ENCODE measurements at places on chromosomes 3 and 15.
A peak's percentile ranks its signal among the peaks of the same experiment; 100 is the strongest.

- no peak for DNase-seq
These were observed 621.5 kb upstream of the ZNF385D start for GRCh38 chr3:22372292-22373062.

DNA sequence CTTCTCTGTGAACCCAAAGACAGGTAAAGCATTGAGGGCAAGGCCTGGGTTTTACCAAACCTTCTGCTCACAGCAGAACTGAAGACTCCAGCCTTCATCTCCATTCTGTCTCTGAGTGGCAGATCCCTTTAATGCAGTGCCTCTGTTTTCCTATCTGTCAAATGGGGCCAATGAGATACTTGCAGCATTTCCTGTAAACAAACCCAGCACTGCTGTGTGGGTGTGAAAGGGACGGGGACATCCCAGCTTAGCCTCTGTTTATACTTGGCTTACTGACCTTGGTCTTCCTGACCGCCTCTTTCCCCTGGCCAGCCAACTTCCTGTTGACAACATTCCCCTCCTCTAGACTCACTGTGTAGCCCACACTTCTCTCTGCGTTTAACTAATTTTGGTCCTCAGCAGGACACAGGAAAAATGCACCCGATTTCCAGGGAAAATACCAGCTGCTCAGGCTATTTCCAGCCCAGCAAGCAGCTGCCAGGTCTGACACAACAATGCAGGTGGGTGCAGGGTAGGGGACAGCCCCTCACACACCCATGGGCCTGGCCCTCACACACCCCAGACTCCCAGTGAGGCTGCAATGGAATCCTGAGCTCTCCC lies 105.9 kb upstream of the HERC1 start:
- peak; percentile 46 for DNase-seq

GRCh38 chr15:80997692-80998091 lies 3.0 kb upstream of the TLNRD1 start:
- DNase-seq = no peak

GRCh38 chr3:107236655-107237337 lies 140.4 kb upstream of the CCDC54 start:
- no peak for DNase-seq

DNA sequence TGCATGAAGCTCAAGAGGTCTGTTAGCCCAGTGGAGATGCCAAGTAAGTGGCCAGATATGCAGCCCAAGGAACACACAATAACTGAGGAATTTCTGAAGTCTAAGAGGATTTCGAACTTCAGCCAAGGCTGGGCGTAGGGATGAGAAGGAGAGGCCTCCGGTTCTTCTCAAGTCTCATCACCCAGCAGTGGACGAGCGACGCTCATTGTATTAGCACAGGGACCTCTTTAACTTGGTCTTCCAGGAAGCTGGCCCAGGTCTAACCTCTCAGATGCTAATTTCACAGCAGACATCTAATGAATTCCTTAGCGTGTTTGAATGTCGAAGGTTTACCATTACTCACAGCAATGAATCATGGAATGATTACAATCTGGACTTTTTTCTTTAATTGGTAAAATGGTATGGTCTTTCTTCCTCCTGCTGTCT lies 85.0 kb downstream of the HES1 start:
- DNase-seq = no peak

- DNase-seq = no peak
These were observed 550.6 kb upstream of the NECTIN3 start for GRCh38 chr3:110521019-110521418.

GRCh38 chr15:80436511-80437307 lies 32.5 kb downstream of the ARNT2 start:
- DNase-seq = peak; percentile 14

- no peak for DNase-seq
These were observed 42.8 kb upstream of the IQSEC1 start for GRCh38 chr3:13115991-13116390.

DNA sequence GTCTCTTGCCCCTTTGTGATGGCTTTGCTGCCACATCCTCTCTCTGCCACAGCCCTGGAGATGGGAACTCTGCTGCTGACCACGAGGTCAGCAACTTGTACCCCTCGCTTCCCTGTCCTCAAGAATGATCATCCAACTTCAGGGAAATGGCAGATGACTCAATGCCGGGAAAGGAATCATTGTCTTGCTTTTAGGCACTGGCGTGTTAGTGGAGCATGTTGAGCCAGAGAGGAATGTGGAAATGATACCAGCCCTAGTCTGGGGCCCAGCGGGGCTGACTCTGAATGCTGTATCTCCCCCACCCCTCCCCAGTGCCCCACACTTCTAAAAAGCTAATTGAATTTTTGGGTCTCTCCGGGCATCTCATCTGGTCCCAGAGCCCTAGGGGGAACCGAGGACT lies 184.9 kb upstream of the BHLHE40 start:
- no peak for DNase-seq

DNA sequence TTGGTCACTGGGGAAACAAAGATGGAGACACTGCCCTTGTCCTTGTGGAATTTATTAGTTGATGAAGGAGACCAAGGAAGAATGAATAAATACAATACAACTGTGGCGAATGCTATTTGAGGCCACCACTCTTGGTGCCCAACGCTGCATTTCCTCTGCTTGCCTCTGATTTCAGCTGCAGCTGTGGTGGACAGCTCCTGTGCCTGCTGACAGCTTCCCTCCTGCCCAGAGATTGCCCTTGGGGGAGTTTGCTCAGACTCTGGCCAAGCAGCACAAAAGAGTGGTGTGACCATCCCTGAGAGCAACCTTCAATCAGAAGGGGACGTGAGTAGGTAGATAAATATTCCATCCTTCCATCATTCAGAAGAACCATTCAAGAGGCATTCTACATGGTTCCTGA lies 64.6 kb upstream of the FHIT start:
- DNase-seq = no peak

All from activated CD4-positive, alpha-beta memory T cell treated with anti-CD3 and anti-CD28 coated beads for 36 hours (primary cell).